ENCODE measurements at places on chromosomes 2 and 18.

- no peak for DNase-seq
These were observed 26.5 kb downstream of the CRYGD start for GRCh38 chr2:208097801-208098200.

DNA sequence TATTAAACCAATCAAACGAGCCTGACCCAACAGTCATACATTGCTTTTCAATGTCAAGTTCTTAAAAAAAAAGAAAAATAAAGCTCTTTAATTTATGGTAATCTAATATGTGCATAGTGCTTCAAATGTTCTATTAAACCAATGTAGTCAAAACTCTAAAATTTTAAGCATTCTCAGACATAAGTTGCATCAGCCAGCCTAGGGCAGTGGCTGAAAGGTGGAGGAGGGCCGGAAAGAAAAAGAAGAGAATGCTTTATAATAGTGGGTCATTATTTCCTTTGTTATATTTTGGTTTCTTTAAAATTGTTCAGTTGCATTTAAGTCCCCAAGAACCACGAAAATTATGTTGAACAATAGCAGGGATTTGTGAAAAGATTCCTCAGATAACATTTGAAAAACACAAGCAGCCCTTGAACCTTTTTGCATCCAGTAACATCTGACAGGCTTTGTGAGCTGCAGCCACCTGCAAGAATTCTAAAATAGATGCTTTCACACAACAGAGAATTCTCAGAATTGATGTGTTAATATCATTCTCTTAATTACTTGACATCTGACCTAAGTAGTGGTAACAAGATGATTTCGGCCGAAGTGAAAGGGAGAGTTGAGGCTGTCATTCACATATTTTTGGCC is 252.1 kb downstream of the CDCA7 start:
- DNase-seq, result no peak

- no peak for DNase-seq
These were observed 27.2 kb upstream of the CDH2 start for GRCh38 chr18:28204154-28204553.

DNA sequence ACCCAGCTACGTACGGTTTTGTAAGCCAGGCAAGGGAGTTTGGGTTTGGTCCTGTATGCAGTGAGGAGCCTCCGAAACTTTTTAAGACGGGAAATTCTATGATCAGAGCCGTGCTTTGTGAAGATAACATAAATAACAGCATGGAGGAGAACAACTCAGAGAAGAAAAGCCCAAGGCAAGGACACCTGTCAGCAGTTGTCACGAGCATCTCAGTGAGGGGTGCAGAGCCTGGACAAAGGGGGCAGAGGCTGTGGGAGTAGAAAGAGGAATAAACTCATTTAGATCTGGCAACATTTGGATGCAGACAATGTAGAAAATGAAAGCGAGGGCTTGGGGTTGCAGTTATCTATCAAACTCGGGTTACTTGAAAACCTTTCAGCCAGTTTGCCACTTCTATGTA is 64.5 kb downstream of the CAVIN2 start:
- no peak for DNase-seq

- no peak for DNase-seq
These were observed 215.2 kb upstream of the NT5C1B start for GRCh38 chr2:18804536-18804935.

DNA sequence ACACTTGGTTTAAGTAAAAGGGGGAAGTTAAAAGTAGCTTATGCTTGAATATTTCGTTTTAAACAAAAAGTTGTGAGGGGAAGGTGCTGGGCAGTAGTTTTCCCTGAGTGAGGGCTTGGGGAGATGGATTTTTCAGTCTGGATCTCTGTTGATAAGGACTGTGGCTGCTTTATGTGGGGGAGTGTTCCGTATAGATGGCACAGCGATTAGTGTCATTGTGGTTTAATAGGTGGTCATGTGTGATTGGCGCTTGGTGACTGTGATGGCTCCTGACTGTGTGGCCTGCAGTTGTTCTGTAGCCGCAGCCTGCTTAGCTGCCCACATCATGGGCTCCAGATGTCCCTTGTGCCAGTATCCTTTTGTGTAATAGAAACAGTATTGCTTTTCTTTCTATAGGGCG is 156.2 kb downstream of the WDSUB1 start:
- DNase-seq, result no peak

- no peak for DNase-seq
These were observed 218.7 kb downstream of the RBM43 start for GRCh38 chr2:151042964-151043363.

GRCh38 chr2:128473175-128474035 is 154.7 kb upstream of the HS6ST1 start:
- no peak for DNase-seq

GRCh38 chr2:190126798-190127197 is 64.3 kb upstream of the MSTN start:
- DNase-seq, result no peak

- no peak for DNase-seq
These were observed 1547.1 kb upstream of the PIK3C3 start for GRCh38 chr18:40407909-40408308.

GRCh38 chr2:143877876-143878530 is 641.9 kb downstream of the ZEB2 start:
- DNase-seq, result no peak

DNA sequence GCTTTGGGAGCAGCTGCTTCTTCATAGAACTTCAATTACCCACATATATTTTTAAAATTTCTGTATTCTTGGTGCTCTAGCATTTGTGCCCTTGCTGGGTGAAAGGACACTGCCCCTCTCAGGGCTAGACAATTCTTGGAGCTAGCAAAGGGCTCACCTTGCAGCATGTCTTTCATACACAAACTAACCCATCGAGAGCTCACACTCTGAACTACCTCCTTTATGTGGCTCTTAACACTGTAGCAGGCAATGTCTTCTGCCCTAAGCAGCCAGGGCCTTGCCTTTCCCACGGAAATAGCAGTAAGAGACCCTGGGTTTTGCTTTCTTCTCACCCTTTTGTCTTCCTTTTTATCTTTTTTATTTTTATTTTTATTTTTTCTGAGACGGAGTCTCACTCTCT is 234.0 kb downstream of the ACTR3 start:
- no peak for DNase-seq

GRCh38 chr2:174688079-174688478 is 76.2 kb downstream of the CHRNA1 start:
- no peak for DNase-seq

GRCh38 chr2:229300790-229301189 is 29.7 kb upstream of the PID1 start:
- DNase-seq, result no peak

DNA sequence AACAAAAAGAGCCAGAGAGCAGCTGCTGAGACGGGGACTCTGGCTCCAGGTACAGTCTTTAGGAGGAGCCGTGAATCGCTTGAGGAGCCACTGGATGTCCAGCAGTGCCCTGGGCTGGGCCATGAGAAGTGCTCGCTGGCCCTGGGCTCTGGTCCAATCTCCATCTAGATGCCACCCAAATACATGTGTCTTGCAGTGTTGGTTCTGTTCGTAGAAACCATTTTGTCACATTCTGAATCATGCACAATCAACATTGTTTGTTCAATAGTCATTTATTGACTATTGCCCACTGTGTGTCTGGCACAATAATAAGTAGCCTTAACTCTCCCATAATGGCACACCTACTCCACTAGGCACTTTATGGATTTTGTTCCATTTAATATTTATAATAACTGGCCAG is 26.1 kb downstream of the TYMS start:
- DNase-seq, result no peak

- DNase-seq, result no peak
These were observed 389.9 kb downstream of the SOX11 start for GRCh38 chr2:6081955-6082624.

- no peak for DNase-seq
These were observed 354.2 kb downstream of the EN1 start for GRCh38 chr2:118493213-118493612.

DNA sequence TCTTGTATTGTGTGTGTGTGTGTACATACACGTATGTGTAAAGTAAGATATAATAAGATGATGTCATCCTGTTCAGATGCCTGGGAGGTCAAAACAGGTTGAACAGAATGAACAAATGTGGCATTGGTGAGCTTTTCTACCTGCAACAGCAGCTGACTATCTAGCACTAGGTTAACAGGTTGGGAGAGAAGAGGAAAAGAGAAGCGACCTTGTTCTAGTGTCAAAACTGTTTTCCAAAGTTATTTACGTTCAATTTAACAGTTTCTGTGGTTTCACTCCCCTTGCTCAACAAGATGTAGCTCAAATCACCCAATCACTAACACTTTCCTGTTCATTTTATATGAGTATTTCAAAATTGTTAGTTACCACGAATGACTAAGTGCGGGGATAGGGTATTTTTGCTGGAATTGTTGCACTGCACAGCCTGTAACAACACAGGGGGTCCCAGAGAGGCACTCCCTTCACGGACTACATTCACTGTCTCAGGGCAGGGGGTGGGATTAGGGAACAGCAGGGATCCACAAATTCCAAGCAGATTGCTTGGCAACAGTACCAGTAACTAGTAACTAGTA is 67.5 kb upstream of the DTNB start:
- no peak for DNase-seq

DNA sequence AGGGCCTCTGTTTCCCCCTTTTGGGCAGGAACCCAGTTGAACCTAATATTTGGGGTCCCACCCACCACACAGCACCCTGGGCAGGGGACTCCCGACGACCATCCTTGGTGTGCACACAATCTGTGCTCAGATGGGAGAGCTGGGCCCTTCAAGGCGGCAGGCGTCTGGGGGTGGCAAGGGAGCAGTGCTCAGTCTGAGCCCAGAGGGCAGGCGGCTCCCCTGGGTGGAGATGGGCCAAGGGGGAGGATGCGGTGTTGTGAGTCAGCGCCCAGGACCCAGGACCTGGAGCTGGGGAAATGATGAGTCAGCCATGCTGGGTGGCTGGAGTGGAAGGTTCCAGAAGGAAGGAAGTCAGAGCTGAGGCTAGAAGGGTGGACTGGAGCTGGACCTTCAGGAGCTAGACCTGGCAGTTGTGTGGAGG is 3.8 kb downstream of the PROM2 start:
- no peak for DNase-seq

DNA sequence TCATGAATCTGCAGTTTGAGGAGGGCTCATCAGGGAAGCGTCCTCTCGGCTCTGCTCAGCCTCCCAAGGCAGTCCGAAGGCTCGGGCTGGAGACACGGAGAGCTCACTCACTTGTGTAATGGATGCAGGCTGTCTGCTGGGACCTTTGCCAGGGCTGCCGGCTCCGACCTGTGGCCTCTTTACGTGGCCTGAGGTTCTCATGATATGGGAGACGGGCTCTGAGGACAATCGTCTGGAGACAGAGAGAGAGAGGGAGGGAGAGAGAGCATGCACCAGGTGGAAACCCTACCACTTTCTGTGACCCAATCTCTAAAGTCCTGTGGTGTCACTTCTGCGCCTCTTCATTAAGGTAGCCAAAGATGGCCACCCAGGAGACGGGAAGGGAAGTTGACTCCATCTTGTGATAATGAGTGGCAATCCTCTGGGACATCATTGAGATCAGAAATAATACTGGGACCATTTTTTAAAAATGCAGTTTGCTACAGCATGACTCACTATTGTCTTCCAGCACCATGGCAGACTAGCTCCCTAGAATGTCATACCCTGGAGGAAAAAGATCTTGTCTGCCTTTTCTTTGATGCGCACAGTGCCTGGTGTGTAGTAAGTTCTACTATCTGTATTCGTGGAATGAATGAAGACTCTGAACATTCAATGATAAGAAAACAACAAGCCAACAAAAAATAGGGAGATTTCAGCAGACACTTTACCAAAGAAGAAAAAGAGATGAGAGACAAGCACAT is 60.2 kb downstream of the CD8B2 start:
- DNase-seq, result no peak

DNA sequence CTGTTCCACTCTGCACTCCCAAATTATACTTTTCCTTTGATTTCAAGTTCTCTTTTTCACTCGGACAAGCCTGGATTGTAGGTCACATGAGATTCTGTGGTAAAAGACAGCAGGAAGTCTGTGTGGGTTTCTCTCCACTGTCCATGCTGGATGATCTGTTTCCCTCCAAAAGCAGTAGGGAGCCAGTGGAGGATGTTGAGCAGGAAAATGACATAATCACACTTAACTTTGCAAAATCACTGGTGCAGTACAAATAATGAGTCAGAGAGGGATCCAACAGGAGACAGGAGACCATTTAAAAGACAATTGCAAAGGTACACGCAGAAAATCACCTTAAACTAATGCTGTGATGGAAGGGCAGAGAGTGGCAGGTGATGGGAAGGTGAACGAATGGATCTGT is 301.3 kb downstream of the ZNF407 start:
- DNase-seq, result no peak

DNA sequence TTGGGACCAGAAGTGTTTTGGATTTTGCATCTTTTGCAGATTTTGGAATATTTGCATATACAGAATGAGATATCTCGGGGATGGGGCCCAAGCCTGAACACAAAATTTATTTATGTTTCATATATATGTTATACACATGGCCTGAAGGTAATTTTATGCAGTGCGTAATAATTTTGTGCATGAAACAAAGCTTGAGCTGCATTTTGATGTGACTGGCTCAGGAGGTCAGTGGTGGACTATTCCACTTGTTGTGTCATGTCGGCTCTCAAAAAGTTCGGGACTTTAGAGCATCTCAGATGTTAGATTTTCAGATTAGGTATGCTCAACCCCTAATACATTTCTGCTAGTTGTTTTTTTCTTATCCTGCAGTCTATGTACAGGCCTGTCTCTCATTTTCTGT is 145.4 kb downstream of the FAM210A start:
- DNase-seq, result no peak

DNA sequence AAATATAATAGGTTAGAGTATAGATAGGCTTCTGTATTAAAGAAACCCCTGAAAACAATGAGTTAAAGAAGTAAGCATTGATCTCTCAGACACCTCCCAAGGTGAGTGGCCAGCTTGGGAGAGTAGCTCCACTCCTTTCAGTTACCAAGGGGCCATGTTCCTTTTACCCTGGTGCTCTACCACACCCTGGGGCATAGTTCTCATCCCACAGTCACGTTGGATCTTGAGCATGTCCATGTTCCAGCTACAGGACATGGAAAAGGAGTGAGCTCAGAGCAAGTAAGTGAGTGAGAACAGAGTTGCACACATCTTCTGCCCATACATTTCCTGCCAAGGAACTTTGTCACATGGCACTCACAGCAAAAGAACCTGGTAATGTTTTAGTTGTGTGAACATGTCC is 325.9 kb upstream of the SLC39A10 start:
- no peak for DNase-seq

- DNase-seq, result no peak
These were observed 27.7 kb upstream of the NFATC1 start for GRCh38 chr18:79367989-79368388.

DNA sequence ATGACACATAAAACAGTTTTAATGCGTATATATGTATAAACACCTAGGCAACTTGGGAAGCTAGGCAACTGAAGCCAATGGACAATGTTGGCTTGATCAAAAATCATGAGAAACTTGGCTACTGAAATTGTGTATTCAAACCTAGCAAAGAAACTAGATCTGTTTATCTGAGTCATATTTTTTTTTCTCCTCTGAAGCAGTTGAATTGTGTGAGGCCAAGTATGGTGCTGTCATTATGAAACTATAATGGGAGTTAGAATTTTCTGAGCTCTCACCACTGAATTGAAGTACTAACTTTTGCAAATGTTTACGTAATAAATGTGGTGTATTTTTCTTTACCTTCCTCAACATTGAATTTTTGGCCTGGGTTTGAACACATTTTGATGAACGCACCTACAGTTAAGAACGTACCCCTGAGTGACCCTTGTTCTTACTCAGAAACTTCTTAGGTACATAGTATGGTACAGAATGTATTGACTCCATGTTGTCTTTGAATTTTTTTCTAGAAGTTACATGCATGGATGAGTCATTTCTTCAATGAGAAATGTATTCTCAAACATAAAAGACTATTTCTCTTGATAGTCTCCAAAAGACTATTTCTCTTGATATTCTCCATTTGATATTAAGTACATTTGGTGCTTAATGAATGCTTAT is 23.8 kb downstream of the CD28 start:
- no peak for DNase-seq

All from activated gamma-delta T cell treated with Interleukin-2 at 50 U/mL for 16 hours (primary cell).